HL-60 (cell line): ENCODE measurements at places on chromosomes 12 and 14.

- DNase-seq: no peak
Observed at GRCh38 chr14:87152693-87153092, 840.3 kb downstream of the GALC start.

- no peak for DNase-seq
Observed at GRCh38 chr12:95760371-95760770, 30.2 kb downstream of the NTN4 start.

DNA sequence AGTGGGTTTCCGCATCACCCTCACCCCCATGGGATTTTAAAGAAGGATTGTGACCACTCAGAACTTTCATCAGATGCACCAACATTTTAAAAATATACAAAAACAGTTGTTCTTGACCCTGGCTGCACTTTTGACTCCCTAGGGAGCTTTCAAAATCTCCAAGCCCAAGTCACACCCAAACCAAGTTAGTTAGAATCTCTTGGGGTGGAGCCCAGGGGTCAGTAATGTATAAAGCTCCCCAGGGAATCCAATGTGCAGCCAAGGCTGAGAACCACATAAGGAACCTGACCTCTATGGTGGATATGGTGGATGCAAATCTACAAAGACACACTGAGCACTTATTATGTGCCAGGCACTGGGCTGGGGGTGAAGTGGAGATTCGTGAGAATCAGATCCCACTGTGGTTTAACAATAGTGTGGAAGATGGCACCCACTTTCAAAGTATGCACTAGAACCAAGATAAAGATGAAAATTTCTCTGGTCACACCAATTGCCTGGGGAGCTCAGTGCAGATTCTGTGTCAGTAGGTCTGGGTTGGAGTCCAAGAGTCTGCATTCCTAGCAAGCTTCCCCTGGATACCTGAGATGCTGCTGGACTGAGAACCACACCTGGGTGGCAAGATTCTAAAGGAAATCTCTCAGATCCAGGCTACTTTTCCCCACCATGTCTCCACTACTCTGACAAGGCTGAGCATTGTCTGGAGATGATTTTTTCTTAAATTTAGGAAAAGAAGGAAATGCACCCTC lies 18.9 kb upstream of the CMKLR1 start:
- DNase-seq: no peak

DNA sequence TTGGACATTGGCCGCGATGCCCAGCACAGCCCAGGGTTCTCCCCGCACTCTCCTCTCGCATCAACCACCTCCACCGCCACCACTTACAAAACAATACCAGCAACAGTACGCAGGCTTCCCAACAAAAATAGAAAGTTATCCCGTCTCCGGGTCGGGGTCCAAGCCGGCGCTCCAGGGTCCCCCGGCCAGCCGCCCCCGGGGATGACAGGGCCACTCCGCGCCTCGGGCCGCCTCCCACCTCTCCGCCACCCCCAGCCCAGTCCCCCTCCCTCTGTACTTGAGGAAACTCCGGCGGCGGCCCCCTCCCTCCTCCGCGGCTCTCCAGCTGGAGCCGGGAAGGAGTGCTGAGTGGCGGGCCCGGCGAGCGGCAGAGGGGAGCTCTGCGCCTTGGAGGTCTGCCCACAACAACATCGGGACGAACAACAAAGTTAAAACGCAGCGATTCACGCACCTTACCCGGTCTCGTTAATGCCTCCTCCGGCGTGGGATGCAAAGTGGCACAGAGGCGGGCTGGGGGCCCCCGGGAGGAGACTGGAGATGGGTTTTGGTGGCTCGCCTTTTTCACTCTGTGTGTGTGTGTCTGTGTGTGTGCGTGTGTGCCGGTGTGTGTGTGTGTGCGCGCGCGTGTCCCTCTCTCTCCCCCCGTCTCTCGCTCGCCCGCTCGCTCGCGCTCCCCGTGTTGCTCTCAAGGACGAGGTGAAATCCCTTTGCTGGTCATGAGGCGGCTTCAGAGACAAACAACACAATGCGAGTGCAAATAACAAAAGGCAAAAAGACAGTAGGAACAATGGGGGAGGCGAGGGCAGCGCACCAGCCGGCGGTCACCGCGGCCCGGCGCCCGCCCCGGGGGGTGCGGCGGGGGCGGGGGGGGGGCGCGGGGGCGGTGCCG lies 386.8 kb downstream of the BCAT1 start:
- DNase-seq: no peak

DNA sequence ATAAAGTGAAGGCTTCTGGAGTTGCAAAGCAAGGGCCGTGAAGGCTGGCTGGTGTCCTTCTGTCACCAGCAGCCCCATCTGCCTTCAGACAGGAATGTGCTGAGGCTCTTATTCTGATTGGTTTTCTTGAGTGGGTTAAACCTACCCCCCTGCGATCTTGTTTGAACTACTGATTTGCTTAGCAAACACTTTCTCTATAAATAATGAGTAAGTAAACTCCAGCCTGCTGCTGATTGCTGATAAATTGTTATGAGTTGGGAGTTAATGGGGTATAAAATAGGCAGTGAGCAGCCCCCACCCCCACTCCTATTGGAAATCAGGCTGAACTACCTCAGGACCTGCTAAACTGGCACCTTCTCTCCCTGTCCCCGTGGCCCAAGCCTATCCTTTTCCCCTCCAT lies 146.1 kb upstream of the NOS1 start:
- no peak for DNase-seq

DNA sequence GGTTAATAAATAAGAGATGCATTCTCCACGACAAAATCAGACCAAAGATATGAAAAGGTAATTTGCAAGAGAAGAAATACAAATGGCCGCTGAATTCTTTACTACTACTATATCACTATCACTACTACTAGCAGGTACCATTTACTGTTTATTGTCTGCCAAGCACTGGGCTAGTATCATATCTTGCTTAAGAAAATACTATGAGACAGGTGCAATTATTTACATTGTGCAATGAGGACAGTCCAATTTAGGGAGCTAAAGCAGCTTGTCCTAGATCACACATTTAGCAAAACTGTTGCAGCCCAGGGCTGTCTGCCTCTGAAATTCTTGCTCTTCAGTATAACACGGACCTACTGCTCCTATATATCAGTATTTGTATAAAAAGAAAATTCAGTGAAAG lies 52.8 kb downstream of the CRADD start:
- no peak for DNase-seq

DNA sequence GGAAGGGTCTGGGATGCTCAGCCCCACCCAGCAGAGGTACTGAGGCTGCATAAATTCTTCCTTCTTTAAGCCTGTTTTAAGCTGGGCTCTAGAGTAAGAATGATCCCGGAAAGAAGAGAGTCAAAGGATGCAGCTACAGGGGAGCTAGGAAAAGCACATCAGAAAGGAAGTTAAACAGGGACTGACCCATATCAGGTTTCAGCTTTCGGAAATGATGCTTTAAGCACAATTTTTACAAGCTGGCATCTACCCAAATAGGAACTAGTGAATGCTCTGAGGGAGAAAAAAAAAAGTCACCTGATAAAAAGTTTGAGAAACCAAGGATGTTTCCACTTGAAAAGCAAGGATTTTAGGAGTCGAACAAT lies 22.0 kb downstream of the TSPAN8 start:
- DNase-seq: no peak

DNA sequence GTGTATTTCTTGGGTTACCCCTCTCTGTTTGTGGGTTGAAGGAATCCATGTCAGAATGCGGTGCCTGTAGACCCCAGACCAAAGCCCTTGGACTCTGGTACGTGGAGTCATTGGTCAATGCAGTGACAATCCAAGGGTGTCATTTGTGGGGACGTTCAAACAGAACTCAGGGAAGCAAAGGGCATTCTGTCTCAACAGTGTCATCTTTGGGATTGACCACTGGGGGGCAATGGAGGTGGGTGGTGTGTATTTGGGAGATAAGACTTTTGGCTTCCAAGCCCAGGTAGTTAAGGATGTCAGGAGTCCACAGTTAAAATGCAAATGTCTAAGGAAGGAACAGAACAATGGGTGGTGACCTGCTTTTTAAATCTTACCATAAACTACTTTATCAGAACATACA lies 54.6 kb upstream of the CCDC175 start:
- DNase-seq: no peak

DNA sequence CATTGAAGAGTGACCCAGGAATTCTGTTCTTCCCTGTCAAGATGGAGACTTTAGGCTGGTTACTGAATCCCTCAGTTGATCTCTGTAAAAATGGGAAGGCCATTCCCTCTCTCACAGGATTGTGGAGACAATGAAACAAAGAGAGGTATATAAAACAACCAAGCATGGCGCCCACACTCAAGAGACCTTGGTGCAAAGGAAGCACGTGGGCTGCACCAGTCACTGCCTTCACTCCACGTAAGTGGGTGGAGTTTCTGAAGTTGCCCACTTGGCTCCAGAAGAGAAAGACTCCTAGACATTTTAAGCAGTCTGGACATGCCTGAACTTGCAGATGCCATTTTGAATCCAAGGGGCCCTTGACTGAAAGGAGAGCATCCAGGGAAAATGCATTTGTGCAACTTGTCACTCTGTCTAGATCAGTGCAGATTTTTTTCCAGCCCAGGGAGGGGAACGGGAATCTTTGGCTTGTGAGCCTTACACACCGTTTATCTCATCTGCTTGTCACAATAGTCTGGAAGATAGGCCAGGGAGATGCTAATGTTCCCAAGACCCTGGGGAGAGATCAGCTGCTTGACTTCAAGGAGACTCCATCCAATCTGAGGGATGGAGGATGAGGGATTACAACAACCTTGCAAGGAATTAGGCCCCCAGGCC lies 96.9 kb upstream of the TBX3 start:
- no peak for DNase-seq

DNA sequence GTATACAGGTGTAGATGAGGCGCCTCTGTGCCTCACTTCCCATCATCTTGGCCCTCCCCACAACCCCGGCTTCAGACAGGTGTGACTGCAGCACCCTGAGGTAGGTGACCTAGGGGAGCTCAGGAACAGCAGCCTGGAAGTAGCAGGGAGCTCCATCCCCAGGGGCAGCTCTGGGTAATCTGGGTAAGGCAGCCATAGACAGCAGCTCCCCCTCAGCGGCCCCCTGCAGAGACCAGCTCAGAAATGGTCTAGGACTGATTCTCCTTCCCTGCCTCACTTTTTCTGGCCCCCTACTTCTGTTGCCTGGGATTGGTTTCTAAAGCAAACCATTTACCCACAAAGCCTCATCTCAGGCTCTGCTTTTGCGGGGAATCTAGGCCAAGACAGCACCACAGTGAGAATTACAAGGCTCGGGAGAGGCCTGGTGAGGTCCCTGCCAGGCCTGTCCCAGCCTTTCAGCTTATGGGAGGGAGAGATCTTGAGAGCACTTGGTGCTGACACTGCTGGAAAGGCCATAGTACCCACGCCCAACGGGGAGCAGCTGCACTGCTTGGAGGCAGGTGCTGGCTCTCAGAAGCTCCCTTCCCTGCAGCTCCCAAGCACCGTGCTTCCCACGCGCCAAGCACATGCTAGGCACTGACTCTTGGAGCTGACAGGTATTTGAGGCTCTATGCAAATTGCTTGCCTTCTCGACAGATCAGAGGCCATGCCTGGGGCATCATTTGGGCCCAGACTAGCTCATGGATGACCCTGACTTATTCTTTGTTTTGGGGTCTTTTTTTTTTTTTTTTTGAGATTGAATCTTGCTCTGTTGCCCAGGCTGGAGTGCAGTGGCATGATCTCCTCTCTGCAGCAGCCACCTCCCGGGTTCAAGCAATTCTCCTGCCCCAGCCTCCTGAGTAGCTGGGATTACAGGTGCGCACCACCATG lies 45.1 kb upstream of the TRAF3 start:
- no peak for DNase-seq

DNA sequence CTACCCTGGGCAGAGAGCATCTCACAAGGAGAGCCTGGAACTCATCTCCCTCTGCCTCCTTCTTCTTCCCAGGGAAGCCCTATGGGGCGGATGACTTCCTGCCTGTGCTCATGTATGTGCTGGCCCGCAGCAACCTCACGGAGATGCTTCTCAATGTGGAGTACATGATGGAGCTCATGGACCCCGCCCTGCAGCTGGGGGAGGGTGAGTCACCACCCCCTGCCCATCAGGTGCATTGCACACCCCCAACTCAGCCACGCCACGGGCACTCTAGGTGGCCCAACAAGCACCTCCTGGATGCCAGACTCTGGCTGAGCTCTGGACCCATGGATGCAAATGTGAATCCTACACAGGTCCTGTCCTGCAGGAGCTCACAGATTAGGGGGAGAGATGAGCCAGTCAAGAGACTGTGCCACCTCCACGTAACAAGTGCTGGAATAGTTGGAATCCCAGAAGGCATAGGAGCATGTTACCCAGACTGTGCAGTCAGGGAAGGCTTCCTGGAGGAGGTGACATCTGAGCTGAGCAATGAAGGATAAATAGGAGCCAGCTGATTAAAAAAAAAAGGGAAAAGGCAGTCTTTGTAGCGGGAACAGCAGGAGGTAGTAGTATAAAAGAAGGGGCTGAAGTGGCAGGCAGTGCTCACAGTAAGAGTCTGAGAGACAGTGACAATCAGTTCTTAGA lies 71.9 kb downstream of the LGMN start:
- no peak for DNase-seq

DNA sequence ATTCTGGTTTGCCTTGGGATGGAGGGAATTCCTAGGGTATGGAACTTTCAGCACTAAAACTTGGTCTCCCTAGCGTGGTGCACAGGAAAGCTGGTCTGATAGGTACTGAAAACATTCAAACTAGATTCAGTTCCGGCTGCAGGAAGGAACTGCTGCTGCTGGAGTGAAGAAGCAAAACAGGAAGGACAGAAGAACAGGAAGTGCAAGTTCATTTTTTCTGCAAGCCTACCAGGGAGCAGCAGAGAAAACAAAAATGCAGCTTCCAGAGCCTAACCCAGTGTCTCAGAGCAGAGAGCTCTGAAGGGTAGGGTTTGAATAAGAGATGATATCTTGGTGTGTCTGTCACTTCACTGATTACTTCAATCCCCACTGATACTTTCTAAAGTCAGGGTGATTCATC lies 165.2 kb downstream of the VRK1 start:
- DNase-seq: peak; percentile 49

DNA sequence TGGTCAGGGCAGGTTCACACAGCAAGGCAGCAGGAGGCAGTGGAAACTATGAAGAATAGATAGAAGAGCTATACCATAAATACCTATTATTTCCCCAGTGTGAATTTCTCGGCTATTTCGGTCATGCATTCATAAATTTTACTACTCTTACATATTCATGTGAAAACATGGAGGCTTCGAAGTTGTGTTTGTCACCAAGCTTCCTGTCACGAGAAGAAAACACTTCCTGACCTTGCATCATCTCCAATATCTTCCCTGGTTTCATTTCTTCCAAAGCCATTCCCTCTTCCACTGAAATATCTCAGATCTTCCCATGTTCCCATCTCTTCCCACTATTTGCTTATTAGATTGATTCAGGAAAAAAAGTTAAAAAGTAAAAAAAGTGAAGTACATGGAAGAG lies 80.4 kb downstream of the CPNE8 start:
- no peak for DNase-seq

- no peak for DNase-seq
Observed at GRCh38 chr14:99380991-99381687, 99.5 kb downstream of the SETD3 start.

DNA sequence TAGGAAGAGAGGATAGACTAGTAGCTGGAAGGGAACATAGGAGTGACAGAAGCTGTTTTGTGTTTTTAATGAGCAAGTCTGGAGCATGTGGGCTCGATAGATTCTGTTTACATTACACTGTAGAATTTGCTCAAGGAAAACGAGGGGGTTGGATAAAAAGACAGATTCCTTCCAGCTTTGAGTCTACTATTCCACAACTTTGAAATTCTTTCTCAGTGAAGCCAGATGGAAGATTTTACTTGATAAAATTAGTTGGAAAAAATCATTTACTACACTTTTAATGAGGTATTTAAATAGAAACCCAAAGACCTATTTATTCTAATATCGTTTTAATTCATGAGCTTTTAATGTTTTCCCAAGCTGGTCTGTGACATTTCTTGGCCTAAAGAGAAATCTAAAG lies 19.5 kb upstream of the EPS8 start:
- DNase-seq: no peak

- no peak for DNase-seq
Observed at GRCh38 chr12:71585218-71585617, 78.4 kb downstream of the ZFC3H1 start.
